Activated CD4-positive, alpha-beta T cell treated with anti-CD3 and anti-CD28 coated beads, Interleukin-2, Interleukin-6, amounts not matched to agents 100 ng/mL and 50 ng/mL, durations not matched to agents 16 hours and 8 hours (primary cell): ENCODE measurements at places on chromosomes 7 and 10.

DNA sequence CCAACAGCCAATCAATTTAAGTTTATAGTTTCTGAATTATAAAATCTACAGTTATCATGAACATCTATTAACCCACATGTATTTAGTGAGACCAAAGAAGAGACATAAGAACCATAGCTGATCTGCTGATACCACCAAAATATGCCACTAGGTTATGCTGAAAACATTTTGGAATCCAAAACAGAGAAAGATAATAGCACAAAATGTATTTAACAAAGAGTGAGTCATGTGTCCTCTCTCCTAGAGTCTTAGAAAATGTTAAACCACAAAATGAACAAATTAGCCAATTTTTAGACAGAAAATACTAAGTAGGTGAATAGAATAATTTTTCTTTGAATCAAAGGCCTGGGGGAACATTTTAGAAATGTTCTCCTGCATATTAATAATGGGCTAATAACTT is 527.5 kb downstream of the GPAM start:
- DNase-seq = no peak

DNA sequence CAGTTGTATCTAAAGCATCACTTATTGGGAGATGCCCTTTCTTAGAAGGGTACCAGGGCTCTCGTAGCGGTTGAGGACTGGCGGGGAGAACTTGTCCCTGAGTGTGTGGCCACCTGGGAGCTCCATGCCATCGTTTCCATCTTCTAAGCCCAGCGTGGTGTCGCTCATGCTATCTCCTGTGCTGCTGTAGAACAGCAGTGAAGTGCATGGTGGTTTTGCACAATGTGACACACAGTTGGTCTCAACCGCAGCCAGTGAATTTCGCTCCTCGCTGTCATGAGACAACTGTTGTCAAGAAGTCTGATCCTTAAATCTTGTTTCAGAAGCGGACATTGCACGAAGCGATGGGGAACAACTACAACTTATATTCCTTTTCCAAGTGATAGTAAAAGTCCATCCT is 283.4 kb downstream of the GRID1 start:
- DNase-seq = no peak

- DNase-seq = no peak
These were observed 293.5 kb upstream of the AKR1E2 start for GRCh38 chr10:4532467-4532866.

GRCh38 chr10:30534465-30535144 is 94.9 kb downstream of the LYZL2 start:
- peak; percentile 84 for DNase-seq

DNA sequence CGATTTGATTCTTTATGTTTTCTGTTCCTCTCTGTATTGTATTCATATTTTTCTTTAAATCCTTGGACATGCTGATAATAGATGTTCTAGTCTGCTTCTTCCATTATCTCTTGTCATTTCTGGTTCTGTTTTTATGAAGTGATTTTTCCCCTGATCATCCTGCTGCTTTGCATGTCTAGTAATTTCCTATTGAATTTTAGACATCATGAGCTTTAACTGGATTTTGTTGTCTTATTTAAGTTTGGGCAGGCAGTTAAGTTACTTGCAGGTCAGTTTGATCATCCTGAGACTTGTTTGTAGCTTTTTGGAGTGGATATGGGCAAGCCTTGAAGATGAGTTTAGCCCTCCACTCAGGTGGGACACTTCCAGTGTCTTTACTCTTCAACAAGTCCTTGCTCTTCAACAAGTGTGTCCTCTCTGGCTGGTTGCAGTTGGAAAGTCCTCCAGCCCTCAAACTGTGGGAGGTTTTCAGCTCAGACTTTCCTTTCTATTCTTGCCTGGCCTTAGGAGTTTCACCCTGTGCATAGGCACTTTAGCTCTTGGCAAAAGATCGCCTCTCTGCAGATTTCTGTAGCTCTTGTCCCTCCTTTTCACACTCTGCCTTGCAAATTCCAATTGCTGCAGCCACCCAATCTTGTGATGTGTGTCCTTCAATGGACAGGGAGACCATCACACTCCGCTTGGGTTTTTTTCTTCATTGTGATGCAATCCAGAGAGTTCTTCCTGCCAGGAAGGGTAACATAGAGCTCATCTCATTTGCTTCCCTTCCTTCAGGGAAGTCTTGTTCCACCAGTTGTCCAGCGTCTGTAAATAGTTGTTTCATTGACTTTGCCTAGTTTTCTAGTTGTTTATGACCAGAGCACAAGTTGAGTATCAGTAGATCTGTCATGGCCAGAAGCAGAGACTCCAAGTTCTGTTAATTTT is 197.2 kb upstream of the SH2B2 start:
- no peak for DNase-seq

- DNase-seq = no peak
These were observed 12.1 kb downstream of the TMEM236 start for GRCh38 chr10:17764142-17764541.

- no peak for DNase-seq
These were observed 32.3 kb downstream of the CCNY start for GRCh38 chr10:35368485-35369048.

DNA sequence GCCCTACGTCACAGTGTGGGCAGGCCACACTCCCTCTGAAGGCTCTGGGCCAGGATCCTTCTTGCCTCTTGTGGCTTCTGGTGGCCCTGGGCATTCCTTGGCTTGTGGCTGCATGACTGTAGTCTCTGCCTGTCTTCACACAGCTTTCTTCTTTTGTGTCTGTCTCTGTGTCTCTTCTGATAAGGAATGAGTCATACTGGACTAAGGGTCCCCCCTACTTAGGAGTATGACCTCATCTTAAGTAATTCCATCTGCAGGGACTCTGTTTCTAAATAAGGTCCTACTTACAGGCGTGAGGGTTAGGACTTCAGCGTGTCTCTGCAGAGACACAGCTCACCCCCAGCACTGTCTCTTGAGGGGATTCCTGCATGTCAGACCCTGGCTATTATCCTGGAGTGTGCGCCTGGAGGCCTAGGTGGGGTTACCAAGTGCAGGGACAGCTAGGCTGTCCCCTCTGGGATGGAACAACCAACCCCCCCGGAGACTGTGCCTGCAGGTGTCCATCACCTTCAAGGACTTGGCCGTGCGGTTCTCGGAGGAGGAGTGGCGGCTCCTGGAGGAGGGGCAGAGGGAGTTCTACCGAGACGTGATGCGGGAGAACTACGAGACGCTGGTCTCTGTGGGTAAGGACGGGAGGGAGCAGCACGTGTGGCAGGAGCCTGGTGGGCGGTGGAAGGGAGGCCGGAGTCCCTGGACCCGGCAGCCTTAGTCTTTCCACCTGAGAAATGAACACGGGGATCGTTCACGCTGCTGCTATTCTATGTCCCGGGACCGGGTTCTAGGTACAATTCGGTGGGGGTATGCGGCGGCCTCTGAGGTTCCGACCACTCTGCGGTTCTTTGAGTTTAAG is 54.1 kb downstream of the ZNF467 start:
- peak; percentile 11 for DNase-seq

GRCh38 chr7:38368191-38368605 is 94.8 kb upstream of the TARP start:
- peak; percentile 88 for DNase-seq

GRCh38 chr10:73623056-73623455 is 18.2 kb downstream of the MYOZ1 start:
- no peak for DNase-seq

DNA sequence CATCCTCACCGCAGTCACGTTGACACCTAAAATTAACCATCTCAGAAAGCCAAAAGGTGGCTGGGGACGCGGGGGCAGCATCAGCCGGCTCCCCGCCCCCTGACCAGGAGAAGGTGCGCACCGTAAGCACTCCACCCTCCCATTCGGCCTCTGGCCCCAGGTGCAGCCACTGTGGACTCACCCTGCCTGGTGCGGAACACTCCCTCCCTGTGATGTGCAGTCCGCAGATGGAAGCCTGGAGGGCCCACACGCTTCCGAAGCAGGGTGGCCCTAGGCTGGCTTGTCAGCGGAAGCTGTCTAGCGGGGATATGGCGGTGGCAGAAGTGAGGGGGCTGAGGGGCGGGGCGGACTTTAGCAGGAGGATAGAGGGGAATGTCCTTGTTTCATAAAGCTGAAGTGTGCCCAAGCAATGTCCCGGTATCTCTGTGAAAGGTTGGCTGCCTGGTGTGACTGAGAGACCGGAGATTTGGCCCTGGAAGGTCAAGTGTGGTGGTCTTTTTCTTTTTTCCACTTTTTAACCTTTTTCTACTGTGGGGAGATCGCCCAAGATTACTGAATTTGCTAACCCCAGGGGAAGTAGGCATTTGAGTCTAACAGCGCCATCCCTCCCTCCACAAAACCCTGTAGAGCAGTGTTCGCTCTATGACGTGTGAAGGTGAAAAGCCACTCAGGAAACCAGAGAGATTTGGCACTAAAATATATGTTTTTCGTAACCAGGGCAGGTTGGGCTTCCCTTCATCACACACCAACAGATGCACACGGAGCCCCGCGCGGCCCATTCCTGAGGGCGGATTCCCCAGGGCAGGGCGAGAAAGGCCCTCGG is 74.7 kb downstream of the CXCL12 start:
- DNase-seq = no peak

- DNase-seq = no peak
These were observed 329.2 kb upstream of the NPVF start for GRCh38 chr7:25557379-25557917.

DNA sequence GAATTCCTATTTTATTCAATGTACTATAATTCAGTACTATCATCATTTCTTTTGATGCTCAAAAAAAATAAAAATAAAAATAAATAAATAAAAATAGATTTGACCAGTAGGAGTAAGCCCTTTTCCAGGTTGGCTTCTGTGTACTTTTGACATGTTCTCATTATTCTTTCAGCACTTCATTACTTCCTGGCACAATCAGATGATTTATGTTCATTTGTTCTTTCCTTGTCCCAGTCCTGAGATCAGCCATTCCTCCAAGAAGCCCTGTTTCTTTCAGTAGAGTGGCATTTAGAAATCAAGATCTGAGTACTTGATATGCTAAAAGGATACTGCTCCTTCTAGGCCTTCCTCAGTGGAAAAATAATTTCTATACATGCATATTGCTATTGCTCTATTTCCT is 20.9 kb downstream of the ARL4A start:
- DNase-seq = no peak

GRCh38 chr7:7654964-7655715 is 14.6 kb downstream of the UMAD1 start:
- no peak for DNase-seq

DNA sequence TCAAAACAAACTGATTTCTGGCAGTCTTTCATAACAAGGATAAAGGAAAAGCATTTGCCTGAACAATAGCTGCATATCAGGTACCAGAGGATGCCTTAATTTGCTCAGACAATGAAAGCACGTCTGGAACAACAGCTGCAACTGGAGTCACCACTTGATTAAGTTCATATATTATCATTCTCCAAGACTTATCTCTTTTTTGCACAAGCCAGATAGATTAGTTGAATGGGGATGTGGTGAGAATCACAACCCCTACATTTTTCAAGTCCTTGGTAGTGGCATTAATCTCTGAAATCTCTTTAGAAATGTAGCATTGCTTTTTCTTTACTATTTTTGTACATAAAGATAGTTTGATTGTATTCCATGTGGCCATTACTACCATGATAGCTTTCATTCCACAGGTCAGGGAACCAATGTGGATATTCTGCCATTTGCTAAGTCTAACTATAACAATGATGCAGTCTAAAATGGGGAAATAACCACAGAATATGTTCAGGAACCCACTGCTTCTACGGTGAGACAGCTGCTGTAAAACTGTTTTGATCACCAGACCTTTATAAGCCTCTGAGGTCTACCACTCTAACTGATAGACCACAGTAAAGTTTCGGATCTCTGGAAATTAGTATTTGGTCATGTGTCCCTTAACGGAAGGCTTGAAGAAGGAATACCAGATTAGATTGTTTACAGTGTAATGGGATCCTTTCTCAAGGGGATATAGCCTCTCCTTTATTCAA is 1176.2 kb downstream of the DNAJB9 start:
- DNase-seq = no peak

GRCh38 chr10:103254113-103254512 is 8.4 kb downstream of the RPEL1 start:
- no peak for DNase-seq

GRCh38 chr7:7323352-7323751 is 141.0 kb downstream of the C1GALT1 start:
- DNase-seq = no peak

GRCh38 chr7:28586736-28587135 is 174.4 kb downstream of the CREB5 start:
- no peak for DNase-seq

- DNase-seq = no peak
These were observed 131.0 kb upstream of the NPY start for GRCh38 chr7:24152877-24153472.

DNA sequence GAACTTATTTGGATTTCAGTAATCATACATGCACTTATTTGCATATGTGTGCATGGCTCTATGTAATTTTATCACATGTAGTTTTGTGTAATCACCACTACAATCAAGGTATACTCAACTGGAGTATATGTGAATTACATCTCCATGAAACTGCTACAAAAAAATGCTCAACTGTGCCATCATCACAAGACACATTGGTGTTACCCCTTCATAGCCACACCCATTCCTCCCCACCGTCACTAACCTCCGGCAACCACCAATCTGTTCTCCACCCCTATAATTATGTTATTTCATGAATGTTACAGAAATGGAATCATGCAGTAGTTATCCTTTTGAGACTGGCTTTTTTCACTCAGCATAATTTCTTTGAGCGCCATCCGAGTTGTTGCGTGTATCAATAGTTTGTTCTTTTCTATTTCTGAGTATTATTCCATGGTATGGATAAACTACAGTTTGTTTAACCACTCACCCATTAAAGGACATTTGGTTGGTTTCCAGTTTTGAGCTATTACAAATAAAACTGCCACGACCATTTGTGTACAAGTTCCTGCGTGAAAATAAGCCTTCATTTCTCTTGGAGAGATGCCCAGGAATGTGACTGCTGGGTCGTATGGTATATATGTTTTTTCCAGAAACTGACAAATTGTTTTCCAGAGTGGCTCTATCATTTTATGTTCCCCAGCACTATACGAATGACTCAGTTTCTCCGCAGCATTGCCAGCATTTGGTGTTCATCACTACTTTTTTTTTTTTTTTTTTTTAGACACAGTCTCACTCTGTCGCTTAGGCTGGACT is 11.3 kb upstream of the SMO start:
- no peak for DNase-seq

- peak; percentile 2 for DNase-seq
These were observed 164.0 kb downstream of the SDK1 start for GRCh38 chr7:3464900-3465622.

DNA sequence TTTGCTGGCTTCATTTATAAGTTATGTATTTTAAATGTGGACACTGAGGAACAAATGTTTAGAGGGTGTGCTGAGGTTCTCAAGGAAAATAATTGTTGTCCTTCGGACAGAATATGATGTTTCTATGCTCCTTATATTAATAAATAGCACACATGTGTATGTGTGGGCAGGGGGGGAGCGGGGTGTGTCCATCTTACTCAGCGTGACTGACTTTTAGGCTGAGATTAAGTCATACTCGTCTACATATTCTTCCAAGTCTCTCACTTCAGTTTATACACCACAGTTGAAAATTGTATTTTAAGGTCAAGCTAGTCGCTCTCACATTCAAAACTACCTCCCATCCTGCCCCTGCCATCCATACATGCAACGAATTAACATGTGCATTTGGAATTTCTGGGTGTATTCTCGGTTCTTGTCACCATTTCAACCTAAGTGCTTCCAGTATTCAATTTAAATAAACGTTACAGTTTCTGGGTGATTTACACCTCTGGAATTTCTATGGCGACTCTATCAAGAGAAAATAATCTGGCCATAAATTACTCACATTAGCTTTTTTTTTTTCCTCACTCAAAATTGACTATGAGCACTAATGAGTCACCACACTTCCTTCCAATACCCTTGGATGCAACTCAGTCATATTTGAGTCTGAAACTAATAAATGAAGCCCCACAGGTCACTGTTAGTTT is 3.3 kb downstream of the PCDH15 start:
- DNase-seq = no peak
